ENCODE measurements at places on chromosomes 5 and 9.

- no peak for DNase-seq
Observed at GRCh38 chr9:37678789-37679273, 28.1 kb downstream of the FRMPD1 start.

GRCh38 chr9:99050292-99050911 is 54.5 kb upstream of the TGFBR1 start:
- no peak for DNase-seq

DNA sequence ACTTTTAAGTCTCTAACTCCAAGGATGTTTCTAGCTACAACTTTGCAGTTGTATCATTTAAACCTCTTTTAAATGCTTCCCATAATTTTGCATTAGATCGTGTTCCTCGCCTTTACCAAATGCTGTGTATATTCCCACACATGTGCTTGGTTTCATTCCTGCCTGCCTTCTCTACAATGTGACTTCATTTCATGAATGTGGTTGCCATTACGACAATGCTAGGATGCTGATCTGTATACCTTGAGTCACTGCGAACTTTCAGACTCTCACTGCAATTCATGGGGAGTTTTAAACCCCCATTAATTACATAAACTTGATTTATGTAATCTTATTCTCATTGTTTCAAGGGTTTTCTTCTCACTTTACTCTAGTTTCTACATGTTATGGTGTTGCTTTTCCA is 50.3 kb downstream of the UBE2QL1 start:
- DNase-seq, result no peak

- DNase-seq, result no peak
Observed at GRCh38 chr9:121292051-121292450, 24.1 kb downstream of the GSN start.

Measured in NCI-H1092 treated with DMSO at 0.1 percent for 48 hours (cell line).